ENCODE measurements at places on chromosomes 11 and 22.

DNA sequence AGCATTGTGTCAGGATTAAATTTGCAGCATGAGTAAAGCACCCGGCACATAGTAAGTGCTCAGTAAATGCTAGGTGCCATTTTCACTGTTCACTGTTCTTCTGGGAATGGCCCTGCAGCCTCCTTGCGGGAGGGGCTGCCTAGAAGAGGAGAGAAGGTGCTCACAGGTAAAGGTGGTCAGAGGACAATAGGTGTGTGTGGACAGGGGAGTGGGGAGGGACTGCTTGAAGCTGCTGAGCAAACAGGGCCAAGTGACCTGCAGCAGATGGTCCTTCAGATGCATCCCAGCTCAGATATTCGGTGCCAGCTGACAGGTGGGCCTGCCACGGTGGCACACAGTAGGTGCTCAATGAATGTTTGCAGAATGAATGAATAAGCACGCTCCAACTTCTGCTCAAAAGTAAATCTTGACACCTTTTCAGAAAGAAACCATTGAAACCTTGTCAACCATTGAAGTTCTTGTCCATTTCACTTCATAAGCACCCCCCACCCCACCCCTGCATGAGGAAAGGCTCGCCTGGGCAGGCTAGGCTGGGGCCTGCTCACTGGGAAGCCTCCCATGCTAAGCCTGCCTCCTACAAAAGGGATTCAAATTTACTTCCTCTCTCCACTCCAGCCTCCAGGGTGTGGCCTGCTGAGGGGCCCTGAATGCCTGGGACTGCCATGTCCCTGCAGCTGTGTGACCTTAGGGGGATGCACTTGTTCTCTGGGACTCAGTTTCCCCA lies 1.6 kb downstream of the KIAA0930 start:
- DNase-seq = no peak

DNA sequence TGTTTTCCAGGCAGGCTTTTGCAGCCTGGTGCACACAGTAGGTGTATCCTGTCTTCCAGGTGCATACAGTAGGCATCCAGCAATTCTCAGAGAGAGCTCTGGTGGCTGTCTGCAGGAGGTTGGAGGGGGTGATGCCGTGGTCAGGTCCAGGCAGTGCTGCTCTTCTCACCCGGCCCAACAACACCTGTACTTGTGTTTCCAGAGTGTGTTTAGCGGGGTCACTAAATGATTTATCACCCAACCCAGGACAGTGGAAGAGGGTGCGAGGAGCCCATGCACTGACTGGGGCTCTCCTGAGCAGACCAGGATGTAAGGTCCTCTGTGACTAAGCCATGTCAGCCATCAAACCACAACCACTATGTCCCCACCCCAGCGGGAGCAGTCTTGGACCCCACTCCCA lies 18.6 kb upstream of the FGF3 start:
- DNase-seq = no peak

DNA sequence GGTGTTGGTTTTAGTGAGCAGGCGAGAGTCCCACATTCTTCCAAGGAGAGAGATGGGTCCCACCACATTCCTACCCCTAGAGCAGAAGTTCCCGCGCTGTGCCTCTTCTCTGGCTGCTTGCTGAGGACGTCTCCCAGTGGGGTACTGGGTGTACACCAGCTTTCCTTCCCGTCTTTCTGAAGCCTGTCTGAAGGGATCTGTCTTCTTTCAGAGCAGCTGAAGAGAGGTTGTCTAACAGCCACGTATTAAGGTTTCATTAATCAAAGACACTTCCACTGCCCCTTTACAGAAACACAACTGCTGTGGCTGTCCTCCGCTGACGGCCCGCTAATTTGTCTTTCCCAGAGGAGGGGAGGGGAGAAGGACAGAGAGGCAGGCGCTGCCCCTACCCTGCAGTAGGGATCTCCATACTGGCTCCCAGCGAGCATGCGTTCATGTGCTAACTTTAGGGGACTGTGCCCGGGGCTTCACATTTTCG lies 56.0 kb downstream of the ZBTB16 start:
- no peak for DNase-seq

- no peak for DNase-seq
These were observed 3.7 kb downstream of the IGSF22 start for GRCh38 chr11:18722293-18722637.

DNA sequence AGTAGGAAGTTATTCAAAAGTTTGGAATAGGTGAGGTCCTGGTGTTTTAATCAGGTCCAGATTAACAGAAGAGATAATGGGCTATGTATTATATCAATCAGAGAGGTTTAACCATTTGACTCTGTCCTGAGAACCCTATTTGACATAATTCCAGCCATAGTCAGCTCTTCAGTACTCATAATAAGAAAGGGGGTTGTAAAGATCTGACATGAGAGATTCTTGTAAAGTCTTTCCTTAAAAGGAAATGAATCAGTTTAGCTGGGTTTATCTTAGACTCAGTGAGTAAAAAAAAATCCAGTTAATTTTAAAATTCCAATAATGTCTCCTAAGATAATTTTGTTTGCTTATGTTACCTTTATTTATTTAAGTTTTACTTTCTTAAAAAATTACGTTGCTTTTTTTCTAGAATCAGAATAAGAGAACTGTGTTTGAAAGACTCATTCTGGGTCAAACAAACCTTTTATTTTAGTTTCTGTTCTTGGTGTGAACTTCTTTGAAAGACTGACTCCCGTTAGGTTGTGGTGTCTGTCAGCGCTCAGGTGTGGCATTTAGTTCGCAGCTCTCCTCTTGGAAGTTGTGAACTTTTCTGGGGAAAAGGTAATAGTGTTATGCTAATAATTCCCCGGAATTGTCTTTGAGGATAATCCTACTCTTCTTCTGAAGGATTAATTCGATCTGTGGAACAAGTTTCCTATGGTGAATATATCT lies 20.5 kb downstream of the NUCB2 start:
- peak; percentile 19 for DNase-seq

DNA sequence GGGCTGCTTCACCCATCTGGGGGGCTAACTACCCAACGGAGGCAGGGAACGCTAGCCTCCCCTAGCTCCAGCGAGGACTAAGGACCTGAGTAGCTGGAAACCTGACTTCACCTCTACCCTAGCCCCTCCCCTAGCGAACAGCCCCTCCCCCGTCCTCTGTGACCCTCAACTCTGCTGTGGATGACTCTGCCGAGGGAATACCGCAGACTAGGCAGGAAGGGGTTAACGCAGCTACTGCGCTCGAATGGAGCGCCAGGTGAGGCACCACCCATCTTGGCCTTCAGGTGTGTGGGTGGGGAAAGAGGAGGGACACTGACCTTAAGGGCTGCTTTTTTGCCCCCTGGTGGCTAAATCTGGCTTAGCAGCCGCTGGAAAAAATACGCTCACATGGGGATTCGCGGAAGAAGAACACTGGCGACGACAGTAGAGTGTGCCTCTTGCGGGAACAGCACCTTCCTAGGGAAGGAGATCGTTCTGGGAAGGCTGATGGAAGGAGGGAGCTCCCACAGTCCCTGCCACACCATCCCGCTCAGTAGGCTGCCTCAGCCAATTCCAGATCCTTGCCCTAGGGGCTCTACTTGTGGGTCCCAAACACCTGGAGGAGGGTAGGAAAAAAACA lies 4.5 kb upstream of the BCL9L start:
- peak; percentile 69 for DNase-seq

DNA sequence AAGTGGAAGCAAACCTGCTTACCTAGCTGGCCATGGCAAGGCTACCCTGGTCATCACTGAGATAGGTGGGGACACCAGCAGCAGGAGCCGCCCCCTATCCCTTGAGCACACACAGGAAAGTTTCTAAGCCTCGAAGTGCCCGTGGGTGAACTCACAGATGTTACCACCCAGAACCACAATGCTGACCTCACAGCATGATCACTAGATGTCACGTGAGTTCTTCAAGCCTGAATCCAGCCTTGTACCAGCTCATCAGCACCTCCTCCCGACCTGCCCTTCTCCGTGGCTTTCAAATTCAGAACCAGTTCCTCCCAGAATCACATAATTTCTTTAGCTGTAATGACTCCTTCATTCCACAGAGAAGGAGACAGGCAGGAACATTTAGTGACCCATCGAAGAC lies 24.7 kb upstream of the TIMP3 start:
- no peak for DNase-seq

GRCh38 chr22:34588871-34589545 lies 476.9 kb upstream of the ISX start:
- DNase-seq = no peak

DNA sequence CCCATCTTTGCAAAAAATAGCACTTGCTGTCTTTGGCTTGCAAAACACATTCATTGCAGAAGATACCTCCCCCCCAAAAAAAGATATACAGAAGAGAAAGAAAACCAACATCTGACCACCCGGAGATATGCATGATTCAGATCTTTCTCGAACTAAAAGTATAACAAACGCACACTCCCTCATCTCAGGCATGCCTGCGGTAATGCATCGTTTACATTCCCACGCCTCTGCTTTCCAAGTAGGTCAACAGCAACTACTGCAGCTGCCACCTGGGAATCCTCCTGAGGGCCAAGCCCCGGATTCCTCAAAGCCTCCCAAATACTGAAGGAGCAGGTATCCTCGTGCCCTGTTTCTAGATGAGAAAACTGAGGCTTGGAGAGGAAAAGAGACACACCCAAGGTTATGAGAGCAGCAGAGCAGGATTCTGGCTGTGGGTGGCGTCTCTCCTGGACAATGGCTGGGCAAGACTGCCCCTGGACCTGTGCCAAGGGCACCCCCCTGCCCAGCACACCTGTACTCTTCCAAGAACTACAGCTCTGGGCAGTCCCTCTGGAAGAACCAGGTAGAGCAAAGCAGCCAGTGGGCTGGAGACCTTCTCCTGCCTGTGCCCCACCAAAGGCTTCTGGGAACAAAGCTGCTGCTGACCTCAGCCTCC lies 38.1 kb downstream of the NUP50 start:
- peak; percentile 86 for DNase-seq

- DNase-seq = no peak
These were observed 11.5 kb downstream of the RIC8A start for GRCh38 chr11:218815-219593.

DNA sequence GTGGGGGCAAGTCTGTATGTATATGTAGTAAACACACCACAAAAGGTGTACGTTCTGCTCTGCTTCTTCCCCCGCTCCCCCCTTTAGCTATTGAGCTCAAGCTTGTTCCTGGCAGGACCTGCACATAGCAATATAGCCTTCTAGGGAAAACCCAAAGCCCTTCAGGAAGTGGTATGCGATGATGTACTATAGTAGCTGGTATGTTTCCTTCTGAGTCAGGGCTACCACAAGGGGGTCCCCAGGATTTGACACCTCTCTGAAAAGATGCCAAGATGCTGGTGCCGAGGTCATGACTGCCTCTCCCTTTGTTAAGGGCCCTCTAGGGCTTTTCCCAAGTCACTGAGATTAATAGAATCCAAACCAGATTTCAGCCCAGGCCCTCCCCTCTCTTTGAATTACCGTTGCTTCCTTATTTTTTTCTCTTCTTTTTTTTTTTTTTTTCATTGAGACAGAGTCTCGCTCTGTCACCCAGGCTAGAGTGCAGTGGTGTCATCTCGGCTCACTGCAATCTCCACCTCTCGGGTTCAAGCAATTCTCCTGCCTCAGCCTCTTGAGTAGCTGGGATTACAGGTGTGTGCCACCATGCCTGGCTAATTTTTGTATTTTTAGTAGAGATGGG lies 268.4 kb downstream of the ETS1 start:
- DNase-seq = peak; percentile 37

DNA sequence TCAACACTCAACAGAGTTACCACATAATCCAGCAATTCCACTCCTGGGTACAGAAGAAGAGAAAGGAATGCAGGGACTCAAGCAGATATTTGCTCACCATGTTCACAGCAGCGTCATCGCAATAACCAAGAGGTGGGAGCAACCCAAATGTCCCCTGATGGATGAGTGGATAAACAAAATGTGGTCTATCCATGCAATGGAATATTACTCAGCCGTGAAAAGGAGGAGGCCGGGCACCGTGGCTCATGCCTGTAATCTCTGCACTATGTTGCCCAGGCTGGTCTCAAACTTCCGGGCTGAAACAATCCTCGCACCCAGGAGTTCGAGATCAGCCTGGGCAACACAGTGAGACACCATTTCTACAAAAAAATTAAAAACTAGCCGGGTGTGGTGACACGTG lies 131.7 kb downstream of the CTTN start:
- DNase-seq = no peak

DNA sequence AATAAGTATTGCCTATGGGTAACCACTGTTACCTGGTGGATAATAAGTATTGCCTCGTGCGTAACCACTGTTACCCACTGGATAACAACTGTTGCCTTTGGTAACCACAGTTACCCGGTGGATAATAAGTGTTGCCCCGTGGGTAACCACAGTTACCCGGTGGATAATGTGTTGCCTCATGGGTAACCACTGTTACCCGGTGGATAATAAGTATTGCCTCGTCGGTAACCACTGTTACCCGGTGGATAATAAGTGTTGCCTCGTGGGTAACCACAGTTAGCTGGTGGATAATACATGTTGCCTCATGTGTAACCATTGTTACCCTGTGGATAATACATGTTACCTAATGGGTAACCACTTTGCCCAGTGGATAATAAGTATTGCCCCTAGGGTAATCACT lies 9.8 kb upstream of the NXPE4 start:
- no peak for DNase-seq

GRCh38 chr11:20790622-20791021 lies 121.2 kb downstream of the NELL1 start:
- no peak for DNase-seq

DNA sequence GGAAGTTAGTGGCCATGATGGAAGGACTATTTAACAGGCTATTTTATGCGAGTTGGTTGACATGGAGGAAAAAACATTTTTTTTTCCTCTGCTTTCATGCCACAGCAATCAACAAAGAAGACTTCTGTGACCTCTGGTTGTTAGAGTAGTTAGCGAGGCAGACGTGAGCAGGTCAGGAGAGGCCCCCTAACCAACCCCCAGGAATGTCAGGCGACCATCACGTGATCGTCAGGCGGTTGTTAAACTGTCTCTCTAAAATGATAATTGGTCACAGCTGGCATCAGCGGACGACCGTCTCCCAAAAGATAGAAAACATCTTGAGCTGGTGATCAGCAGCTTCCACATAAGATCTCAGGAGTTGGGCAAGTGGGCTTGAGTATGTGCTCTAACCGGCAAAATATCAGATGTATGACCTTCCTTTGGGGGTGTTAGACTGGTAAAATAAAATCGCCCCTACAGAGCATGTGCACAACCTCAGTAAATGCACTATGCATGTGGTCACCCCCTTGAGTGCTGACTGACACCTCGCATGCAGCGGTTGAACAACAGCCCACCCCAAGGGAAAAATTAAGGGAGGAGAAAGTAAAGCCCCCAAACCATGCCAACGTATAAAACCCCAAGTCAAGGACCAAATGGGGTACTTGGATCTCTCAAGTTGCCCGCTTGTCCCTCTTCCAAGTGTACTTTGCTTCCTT lies 20.9 kb upstream of the NARS2 start:
- peak; percentile 37 for DNase-seq

- no peak for DNase-seq
These were observed 154.9 kb downstream of the SBF2 start for GRCh38 chr11:10139143-10139542.

DNA sequence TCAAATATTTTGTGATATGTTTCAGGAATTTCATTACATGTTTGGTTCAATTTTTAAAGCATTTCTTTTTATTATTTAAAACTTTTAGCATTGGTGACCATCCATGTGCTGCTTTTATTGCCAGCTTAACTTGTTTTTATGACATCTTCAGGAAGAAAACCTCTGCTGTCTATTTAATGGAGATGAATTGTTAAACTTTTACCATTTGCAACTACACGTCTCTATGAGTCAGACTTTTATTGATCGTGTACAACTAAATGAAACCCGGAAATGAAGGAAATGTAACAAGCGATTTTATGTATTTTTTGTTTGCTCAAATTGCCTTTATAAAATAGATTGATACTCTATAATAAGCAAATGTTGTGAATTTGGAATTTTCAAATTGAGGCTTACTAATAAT lies 113.0 kb downstream of the PTPRJ start:
- no peak for DNase-seq
